ENCODE measurements at places on chromosomes 7 and 10.

- peak; percentile 60 for DNase-seq
These were observed 10.0 kb downstream of the HHEX start for GRCh38 chr10:92699518-92700381.

DNA sequence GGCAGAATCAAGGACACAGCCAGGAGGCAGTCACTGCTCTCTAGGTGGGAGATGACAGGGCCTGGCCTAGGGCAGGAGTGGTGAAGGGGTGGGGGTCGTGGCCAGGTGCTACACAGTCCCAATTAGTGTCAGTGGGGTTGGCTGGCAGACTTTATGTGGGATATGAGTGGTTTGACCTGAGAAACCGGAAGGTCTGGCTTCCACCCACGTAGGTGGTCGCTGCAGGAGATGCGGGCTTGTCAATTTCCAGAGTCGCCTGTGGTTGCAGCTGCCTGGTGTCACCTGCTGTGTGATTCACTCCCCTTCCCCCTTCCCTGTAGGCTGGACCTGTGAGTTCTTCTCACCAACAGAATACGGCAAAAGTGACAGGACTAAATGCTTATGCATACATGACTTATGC lies 124.3 kb downstream of the KLF6 start:
- DNase-seq, result no peak

DNA sequence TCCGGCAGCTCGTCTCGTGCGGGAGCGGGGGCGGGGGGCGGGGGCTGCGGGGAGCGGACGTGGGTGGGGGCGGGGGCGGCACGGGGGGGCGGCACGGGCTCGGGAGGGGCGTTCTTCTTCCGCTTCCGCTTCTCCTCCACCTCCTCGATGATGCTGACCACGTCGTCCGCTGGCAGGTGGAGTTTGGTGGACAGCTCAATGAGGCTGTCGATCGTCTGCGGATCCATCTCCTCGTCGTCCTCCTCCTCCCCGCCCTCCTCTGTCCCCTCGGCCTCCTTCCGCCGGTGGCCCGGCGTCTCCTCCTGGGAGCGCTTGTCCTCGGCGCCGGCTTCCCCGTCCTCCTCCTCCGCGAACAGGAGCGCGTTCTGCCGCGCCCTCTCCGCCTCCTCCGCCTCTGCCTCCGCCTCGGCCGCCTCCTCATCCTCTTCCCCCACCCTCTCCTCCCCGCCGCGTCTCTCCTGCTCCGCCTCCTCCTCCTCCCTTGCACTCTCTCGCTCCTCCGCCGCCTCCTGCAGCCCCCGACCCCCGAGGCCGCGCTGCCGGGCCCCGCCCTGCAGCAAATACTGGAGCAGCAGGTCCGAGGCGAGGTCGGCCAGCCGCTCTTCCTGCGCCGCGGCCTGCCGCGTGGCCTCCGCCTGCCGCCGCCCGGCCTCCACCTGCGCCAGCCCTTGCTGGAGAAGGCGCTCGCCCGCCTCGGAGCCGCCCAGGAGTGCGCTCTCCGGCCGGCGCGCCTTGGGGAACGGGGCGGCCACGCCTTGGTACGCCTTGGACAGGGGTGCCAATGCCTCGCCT lies 1.9 kb downstream of the VGF start:
- peak; percentile 30 for DNase-seq

GRCh38 chr10:57362811-57363210 lies 904.9 kb downstream of the IPMK start:
- no peak for DNase-seq

- no peak for DNase-seq
These were observed 1.3 kb upstream of the CALCR start for GRCh38 chr7:93575555-93576399.

DNA sequence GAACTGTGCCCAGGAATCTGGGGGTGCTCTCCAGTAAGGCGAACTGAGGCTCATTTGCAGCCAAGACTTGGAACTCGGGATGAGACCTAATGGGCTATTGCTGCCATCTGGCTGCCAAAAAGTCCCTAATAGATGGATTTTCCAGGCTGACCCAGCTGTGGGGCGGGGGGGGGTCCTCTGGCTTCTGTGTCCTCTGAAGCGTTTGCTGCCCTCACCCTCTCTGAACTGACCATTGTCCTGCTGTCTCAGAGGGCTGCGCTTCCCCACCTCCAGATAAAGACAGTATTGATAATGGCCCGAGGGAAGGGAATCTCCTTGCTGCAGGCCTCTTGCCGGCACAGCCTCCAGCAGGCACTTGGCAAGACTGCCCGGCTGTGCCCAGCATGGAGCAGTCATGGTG lies 46.6 kb downstream of the CLEC2L start:
- DNase-seq, result peak; percentile 19

DNA sequence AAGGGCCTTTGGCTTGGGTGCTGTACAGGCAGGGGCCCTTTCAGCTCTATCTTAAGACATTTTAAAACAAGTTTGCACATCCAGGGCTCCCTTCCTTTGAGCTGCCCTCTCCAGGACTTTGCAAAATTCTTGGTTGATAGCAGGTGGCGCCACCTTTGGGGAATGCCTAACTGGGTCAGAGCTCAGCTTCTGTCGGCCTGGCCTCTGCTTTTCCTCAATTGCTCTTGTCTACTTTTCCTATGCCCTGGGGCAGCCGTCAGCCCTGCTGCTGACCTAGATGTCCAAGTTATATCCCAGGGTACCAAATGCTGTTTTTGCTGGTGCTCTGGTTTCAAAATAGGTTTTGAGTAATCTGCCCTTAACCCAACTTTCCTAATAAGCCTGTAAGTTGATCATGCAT lies 65.8 kb downstream of the APBB1IP start:
- DNase-seq, result peak; percentile 19

DNA sequence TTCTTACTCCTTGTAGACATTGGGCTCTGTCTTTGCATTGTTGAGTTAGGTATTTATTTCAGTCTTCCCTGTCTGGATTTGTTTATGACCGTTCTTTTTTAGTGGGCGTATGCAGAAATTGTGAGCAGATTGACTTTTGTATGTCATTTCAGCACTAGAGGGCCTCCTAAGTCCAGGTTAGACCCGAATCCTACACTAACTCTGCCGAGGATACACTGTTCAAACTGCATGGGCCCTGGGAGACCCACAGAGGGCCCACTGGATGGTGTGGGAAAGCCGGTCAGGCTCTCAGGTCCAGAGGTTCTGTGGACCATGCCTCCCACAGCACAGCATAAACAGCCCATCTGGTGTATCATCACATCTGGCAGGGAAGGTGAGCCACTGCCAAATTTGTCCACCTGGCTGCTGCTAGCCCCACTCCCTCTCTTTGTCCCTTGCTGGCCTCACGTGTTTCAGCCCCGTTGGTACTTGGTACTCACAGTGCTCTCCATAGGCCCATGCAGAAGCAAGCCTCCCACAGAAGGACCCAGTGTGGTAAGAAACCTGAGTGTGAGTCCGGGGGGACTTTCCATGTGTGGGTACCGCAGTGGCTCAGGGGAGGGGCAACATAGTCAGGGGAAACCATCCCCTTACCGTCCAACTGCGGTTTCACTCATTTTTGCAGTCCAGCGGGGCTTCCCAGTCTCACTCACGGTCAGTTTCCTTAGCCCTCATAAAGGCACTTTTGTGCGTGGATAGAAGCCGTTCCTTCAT lies 112.8 kb downstream of the APBB1IP start:
- no peak for DNase-seq

GRCh38 chr7:93941945-93942344 lies 20.4 kb downstream of the GNG11 start:
- peak; percentile 57 for DNase-seq

- no peak for DNase-seq
These were observed 708.0 kb downstream of the LRMDA start for GRCh38 chr10:76139431-76139830.

DNA sequence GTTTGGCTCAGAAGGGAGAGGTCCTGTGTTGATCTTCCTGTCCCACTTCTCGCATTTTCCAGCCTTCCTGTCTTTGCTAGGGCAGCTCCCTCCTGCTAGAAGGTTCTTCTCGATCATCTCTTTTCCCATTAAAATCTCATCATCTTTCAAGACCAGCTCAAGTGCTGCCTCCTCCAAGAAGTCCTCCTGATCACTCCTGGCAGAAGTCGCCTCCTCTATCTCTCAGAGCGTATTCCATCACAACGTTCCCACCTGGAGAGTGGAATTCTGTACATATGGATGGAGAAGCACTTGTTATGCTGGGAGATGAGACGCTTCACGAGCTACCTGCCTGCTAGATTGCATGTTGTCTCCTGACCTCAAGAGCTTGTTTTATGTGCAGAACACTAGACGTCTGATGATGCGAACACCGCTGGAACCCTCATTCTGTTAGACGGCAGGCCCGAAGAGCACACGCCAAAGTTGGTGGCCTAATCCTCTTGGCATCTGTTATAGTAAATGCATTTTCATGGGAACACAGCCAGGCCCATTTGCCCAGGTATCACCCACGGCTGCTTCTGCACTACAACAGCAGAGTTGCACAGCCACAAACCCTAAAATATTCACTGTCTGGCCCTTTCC lies 68.0 kb upstream of the INSIG1 start:
- DNase-seq, result no peak

- DNase-seq, result no peak
These were observed 137.9 kb downstream of the RAPGEF5 start for GRCh38 chr7:22219036-22219435.

- no peak for DNase-seq
These were observed 34.8 kb upstream of the SDK1 start for GRCh38 chr7:3266240-3266639.

DNA sequence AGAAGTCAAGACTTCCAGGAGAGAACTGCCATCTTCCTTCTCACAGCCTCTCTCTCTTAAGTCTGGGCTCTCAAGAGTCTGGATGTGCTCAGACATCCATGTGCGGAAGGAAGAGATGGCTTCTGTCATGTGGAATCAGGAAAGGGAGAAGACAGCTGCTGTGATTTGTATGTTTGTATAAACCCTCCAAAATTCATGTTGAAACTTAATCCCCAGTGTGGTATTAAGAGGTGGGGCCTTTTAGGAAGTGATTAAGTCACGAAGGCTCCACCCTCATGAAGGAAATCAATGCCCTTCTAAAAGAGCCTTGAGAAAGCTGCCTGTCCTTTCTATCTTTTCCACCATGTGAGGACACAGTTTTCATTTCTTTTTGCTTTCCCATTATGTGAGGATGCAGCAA lies 73.9 kb upstream of the PTN start:
- DNase-seq, result peak; percentile 15

GRCh38 chr7:101153969-101154692 lies at the start of gene AP1S1:
TSS of gene AP1S1 (plus strand) at chr7:101154476. CDS start at chr7:101154515, 39 bp downstream.
- peak; percentile 92 for DNase-seq

DNA sequence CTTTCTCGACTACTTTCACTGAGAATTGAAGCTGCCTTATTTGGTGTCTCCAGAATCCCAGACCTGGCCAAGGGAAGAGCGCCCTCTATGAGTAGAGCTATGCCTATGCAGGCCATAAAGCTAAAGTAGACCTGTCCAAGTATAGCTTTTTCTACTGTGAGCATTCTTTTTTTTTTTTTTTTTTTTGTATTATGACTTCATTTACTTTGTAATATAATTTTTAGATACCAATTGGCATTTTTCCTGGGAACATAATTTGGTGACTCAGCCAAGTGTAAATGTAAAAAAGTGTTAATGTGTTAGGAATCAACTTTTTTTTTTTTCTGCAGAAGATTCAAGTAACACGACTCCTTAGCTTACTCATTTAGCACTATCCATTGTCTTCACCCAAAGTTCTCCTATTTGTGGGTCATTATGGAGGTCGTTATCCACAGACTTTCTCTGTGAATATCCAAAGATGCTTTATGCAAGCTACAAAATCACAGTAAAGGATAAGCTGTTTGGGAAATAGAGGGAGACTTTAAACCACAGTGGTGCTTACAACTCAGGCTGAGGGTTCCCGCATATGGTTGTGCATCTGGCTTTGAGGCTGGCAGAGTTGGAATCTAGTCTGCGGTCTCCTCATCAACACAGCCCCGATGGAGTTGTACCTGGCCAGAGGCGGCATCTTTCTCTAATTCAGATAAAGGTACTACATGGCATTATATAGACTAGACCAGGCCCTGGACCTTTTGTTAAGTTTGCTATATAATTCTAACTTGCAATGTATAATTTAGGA lies 1040.2 kb upstream of the SORCS1 start:
- peak; percentile 78 for DNase-seq

DNA sequence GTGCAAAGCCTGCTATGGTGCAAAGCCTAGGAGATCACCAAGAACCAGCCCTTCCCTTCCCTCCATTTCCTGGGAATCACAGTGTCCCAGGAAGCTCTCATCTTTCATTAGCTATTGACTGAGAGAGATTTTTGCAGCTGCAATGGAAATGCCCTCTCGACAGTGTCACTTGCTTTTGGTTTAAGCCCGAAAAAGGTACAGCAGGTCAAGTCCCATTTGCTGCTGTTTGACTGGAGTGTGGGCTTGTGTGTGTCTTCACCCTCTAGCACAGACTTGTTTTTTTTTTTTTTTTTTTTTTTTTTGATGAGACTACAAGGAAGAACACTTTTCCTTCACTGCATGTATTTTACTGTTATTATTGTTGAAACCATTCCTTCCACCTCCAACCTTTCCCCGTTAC lies 36.3 kb downstream of the NRG3 start:
- no peak for DNase-seq

DNA sequence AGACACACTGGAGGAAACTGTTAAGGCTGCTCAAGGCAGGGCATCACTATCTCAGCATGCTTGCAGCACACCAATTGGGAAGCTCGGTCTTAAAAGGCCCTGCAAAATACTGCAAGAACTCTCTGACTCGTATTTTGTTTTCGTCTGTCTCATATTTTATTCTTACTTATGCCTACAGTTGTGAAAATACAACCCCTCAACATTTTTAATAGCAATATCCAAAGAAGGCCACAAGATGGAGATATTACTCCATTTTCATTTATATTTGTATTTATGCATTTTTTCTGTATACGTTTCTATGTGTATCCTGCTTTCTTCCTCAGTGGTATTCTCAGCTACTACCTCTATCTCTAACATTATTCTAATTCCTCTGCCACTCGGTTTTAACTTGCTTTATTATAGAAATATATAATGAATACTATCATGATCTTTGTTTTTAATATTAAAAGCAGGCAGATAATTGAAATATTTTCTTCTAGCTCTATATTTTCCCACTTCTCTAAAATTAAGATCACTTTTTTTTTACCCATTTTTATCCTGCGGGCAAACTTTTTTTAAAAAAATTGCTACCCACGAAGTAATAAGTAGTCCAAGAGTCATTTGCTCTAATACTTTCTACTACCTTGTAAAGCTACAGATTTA lies 10.0 kb downstream of the DNAJC1 start:
- DNase-seq, result peak; percentile 51

DNA sequence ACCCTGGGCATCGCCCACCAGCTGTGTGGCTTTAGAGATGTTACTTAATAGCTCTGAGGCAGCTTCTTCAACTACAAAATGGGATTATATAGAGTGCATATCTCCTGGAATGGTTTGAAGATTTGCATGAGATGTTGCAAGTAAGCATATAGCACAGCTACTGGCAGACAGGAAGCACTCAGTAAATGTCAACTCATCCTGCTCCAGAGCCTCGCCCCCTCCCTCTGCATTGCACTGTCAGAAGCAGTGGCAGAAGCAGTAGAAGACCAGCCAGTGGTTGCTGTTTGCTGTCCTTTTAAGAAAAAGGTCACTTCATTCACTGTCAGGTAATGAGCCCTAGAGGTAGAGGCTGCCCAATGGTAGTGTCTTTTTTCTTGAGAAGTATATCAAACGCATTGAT lies 180.0 kb upstream of the GHITM start:
- no peak for DNase-seq

- no peak for DNase-seq
These were observed 1334.9 kb upstream of the CELF2 start for GRCh38 chr10:9682802-9683201.

- peak; percentile 79 for DNase-seq
These were observed 34.5 kb downstream of the FAM25A start for GRCh38 chr10:87054373-87055295.

- no peak for DNase-seq
These were observed 57.9 kb upstream of the EXOC6 start for GRCh38 chr10:92790440-92790839.

GRCh38 chr7:132044247-132044646 lies 487.8 kb upstream of the PODXL start:
- no peak for DNase-seq

Measured in GM23248 (cell line).